ENCODE measurements at places on chromosomes 2 and 18. TPM values are rescaled to one million over a fixed set of nuclear protein-coding genes. Genes with fewer than 3 reads are reported as not detected.

Gene DOK6
- total RNA-seq = 2.7 TPM

Gene KDM3A
- total RNA-seq = 36.9 TPM

Gene PLCD4
- total RNA-seq = 2.5 TPM

Gene C2orf72
- not detected for total RNA-seq

Gene LYPD1
- total RNA-seq = 5.9 TPM
